K562 (cell line): ENCODE measurements at places on chromosomes 13 and 19. TPM values are rescaled to one million over a fixed set of nuclear protein-coding genes. Genes with fewer than 3 reads are reported as not detected.
A peak's percentile ranks its signal among the peaks of the same experiment; 100 is the strongest.

- H3K36me3 ChIP-seq: no peaks in the 10 kb centered on the region
- H3K4me1 ChIP-seq: peaks cover 9% of the 10 kb centered on the region
- H3K27ac ChIP-seq: no peak overlapping the region
Measured at GRCh38 chr19:7435586-7435985, 53.2 kb downstream of the PEX11G start.

GRCh38 chr19:23460656-23461055, 65.4 kb upstream of the ZNF91 start:
- no peaks in the 10 kb centered on the region for H3K27me3 ChIP-seq
- no peak overlapping the region for H3K4me3 ChIP-seq
- DNase-seq: no peak
- no peaks in the 10 kb centered on the region for H3K36me3 ChIP-seq

- H3K4me3 ChIP-seq: no peak overlapping the region
- H3K27me3 ChIP-seq: no peaks in the 10 kb centered on the region
- H3K27ac ChIP-seq: no peak overlapping the region
- H3K36me3 ChIP-seq: peaks cover 43% of the 10 kb centered on the region; the same call in 2 of the 3 replicates
Measured at GRCh38 chr13:77176350-77176749, 149.4 kb upstream of the FBXL3 start.

GRCh38 chr13:75299246-75299645, 182.7 kb downstream of the TBC1D4 start:
- H3K27ac ChIP-seq: no peak overlapping the region
- DNase-seq: no peak
- no peak overlapping the region for H3K4me3 ChIP-seq
- H3K36me3 ChIP-seq: 0 out of 3 replicates have a peak, but pooled peaks cover 4% of the 10 kb centered on the region

GRCh38 chr13:101018720-101019119, 344.1 kb upstream of the TMTC4 start:
- DNase-seq: no peak
- no peaks in the 10 kb centered on the region for H3K4me1 ChIP-seq
- no peaks in the 10 kb centered on the region for H3K36me3 ChIP-seq
- H3K27ac ChIP-seq: no peak overlapping the region

DNA sequence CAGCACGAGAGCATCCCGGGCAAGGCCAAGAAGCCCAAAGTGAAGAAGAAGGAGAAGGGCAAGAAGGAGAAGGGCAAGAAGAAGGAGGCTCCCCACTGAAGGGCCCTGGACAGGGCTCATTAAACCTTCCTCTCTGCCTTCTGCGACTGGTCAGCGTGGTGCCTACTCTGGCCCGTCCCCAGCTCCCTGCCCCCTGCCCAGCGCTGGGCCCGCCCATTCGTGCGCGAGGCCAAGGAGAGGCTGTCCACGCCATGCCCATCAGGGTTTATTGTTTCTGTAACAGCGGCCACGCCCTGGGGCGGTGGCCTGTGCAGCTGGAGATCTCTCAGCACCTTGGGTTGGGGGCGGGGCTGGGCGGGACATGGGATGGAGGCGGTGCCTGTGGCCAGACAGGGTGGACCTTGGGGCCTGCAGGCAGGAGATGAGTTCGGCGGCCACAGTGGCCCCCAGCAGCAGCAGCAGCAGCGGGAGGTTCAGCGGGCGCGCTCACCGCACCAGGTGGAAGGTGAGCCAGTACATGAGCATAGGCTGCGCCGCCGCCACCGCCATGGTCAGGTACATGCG, 897 bp downstream of the C19orf33 start:
- H3K4me3 ChIP-seq: no peak overlapping the region
- peaks cover 68% of the 10 kb centered on the region for H3K4me1 ChIP-seq
- H3K36me3 ChIP-seq: peaks cover 62% of the 10 kb centered on the region; the same call in 2 of the 3 replicates
- H3K27me3 ChIP-seq: no peaks in the 10 kb centered on the region

GRCh38 chr19:14450168-14450874, 17.2 kb downstream of the PKN1 start:
- H3K27me3 ChIP-seq: no peaks in the 10 kb centered on the region
- peak overlapping the region; percentile 68 for H3K27ac ChIP-seq

DNA sequence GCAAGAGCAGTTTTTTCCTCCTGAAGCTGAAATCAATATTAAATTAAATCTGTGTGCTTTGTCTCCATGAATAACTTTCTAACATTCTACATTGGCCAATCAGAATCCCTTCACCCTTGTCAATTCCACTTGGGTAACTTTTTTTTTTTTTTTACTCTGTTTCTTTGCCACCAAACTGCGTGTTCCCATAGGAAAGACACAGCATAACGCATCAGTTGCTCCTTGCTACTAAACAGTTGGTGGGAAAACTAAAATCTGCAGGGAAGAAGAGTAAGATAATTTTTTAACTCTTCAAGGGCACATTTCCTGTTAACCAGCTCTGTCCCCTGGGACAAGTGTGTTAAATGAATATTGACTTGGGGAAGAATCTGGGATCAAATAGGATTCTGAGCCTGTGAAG, 113.3 kb upstream of the SERP2 start:
- H3K36me3 ChIP-seq: no peaks in the 10 kb centered on the region
- H3K4me3 ChIP-seq: no peak overlapping the region
- no peak overlapping the region for H3K27ac ChIP-seq
- H3K4me1 ChIP-seq: peaks cover 25% of the 10 kb centered on the region
- H3K27me3 ChIP-seq: no peaks in the 10 kb centered on the region

GRCh38 chr19:401866-402511, 7.0 kb downstream of the C2CD4C start:
- no peak overlapping the region for H3K27ac ChIP-seq
- no peaks in the 10 kb centered on the region for H3K36me3 ChIP-seq
- H3K27me3 ChIP-seq: peaks cover 21% of the 10 kb centered on the region; the same call in 2 of the 3 replicates
- H3K4me1 ChIP-seq: no peaks in the 10 kb centered on the region
- H3K4me3 ChIP-seq: no peak overlapping the region

GRCh38 chr13:39685652-39686051, 30.2 kb downstream of the COG6 start:
- no peak overlapping the region for H3K4me3 ChIP-seq
- DNase-seq: no peak
- peaks cover 16% of the 10 kb centered on the region; the same call in 1 of the 3 replicates for H3K36me3 ChIP-seq
- no peaks in the 10 kb centered on the region for H3K4me1 ChIP-seq

DNA sequence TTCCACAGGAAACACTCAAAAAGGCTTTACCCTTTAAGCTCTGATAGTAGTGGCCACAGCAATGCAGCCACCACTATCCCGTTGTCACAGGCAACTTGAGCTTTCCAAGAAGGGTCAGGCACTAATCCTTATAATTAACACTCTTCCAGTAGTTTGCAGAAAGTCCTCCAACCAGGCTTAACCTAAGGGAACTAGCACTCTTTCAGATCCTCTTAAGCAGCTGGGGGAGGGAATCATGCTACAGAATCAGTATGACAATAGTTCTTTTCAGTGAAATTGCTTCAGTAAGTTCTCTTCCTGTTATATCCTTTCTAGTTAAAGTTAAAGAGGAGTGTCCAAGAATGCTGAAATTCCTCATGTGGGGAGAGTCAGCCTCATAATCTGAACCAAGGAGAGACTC, 82.2 kb downstream of the TNFSF11 start:
- H3K4me1 ChIP-seq: no peaks in the 10 kb centered on the region
- H3K36me3 ChIP-seq: no peaks in the 10 kb centered on the region
- DNase-seq: no peak
- no peak overlapping the region for H3K27ac ChIP-seq
- H3K27me3 ChIP-seq: no peaks in the 10 kb centered on the region
- no peak overlapping the region for H3K4me3 ChIP-seq

GRCh38 chr13:53342623-53343360, 314.2 kb downstream of the OLFM4 start:
- H3K36me3 ChIP-seq: no peaks in the 10 kb centered on the region
- no peak overlapping the region for H3K4me3 ChIP-seq
- no peaks in the 10 kb centered on the region for H3K4me1 ChIP-seq

DNA sequence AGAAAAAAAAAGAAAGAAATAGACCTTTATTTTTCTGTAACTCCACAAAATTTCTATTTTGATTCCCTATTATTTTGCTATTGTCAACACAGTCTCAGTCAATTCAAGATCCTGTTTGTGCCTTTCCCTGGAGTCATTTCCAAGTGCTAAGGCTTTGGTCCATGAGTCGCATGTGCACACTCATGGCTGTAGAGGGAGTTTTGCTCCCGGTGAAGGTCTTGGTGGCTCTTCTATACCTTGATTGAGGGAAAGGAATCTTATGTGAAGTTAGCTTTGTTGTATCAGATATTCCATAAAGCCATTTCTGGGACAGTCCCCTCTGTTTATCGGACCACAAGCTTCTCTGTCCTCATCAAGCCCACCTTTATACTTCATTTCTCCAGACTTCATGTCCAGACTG, 58.7 kb upstream of the ALOX5AP start:
- H3K36me3 ChIP-seq: no peaks in the 10 kb centered on the region
- no peak overlapping the region for H3K4me3 ChIP-seq
- H3K27ac ChIP-seq: no peak overlapping the region
- peaks cover 9% of the 10 kb centered on the region for H3K4me1 ChIP-seq
- no peaks in the 10 kb centered on the region for H3K27me3 ChIP-seq

- H3K27ac ChIP-seq: no peak overlapping the region
- H3K4me1 ChIP-seq: no peaks in the 10 kb centered on the region
- H3K4me3 ChIP-seq: no peak overlapping the region
- H3K27me3 ChIP-seq: no peaks in the 10 kb centered on the region; the same call in 1 of the 2 replicates
- no peaks in the 10 kb centered on the region for H3K36me3 ChIP-seq
Measured at GRCh38 chr13:36089130-36089647, 42.0 kb downstream of the DCLK1 start.

Gene LINGO3
- not detected in 2 replicates for total RNA-seq

Gene C19orf85
- total RNA-seq: not detected in 2 replicates

Gene CDX2
- 0.04 and 0.11 TPM in 2 replicates for total RNA-seq

Gene PEAK3
- total RNA-seq: 0.13 and 0.40 TPM in 2 replicates

Gene KLF5
- 0.58 and 0.74 TPM in 2 replicates for total RNA-seq

Gene SYT3
- 1.7 and 2.0 TPM in 2 replicates for total RNA-seq

Gene ZNF235
- total RNA-seq: 1.1 TPM in 2 replicates

Gene CYP4F12
- total RNA-seq: not detected in 2 replicates

Gene LHFPL6
- total RNA-seq: 0.18 TPM in 1 of 2 replicates, not detected in the other
